ENCODE measurements at places on chromosomes 1 and 21.

DNA sequence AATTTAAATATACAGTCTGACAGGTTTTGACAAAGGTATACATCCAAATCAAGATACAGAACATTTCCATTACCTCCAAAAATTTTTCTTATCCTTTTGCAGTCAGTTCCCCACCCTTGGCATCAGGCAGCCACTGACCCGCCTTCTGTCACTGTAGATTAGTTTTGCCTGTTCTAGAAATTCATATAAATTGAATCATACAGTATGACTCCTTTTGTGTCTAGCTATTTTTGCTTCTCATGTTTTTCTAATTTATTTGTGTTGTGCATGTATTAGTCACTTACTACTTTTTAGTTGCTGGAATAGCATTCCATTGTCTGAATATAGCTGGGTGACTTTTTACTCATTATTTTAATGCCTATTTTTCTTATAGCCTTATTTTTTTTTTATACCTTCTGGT lies 3.8 kb downstream of the UTP25 start:
- DNase-seq = no peak

GRCh38 chr1:159071970-159072582 lies 4.5 kb downstream of the AIM2 start:
- peak; percentile 67 for DNase-seq

DNA sequence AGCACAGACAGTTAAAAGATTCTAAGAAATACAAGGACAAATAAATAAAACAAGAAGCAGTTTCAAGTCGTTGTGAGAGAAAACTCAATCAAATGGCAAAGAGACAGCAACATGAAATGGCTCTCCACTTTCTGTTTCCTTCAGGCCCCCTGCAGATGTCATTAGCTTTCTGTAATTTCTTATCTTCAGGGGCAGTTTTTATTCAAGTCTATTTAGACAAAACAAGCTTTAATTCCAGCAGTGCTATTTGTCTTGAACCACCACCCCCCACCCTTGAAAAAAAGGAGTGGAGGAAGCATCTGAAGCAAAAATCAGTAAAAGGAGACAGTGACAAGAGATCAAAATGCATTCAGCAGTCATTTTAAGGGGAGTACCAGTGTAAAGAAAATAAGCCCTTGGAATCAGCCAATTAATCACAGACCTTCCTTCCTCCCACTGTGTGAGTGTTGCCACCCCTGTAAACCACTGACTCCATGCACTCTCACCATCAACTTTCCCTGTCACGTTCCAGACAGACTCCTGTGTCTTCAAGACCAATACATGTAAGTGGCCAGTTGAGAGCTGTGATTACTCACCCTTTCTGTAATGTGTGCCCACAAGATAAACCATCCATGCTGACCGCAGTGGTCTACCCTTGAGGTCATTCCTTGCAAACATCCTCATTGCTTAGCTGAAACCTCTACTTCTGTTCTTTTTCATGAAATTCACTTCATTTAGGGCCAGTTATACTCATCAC lies 136.1 kb upstream of the HOOK1 start:
- no peak for DNase-seq

DNA sequence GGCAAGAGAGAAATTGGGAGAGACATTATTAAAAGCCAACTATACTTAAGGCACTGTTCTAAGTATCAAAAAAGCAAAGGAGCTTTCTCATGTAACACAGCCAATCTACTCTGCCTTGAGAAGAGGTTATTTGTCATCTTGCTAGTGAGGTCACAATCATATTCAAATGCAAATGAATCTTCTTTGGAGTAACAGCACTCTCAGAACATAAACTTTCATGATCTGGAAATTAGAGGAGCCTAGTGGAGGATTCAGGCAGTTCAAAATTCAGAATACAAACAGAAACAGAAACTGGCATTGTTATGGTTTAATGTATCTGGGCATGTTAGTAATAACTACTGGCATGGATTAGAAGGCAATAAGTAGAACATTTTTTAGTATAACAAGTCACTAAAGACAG lies 57.4 kb downstream of the ARID4B start:
- DNase-seq = no peak

- no peak for DNase-seq
Observed at GRCh38 chr1:3168678-3169077, 99.7 kb downstream of the PRDM16 start.

DNA sequence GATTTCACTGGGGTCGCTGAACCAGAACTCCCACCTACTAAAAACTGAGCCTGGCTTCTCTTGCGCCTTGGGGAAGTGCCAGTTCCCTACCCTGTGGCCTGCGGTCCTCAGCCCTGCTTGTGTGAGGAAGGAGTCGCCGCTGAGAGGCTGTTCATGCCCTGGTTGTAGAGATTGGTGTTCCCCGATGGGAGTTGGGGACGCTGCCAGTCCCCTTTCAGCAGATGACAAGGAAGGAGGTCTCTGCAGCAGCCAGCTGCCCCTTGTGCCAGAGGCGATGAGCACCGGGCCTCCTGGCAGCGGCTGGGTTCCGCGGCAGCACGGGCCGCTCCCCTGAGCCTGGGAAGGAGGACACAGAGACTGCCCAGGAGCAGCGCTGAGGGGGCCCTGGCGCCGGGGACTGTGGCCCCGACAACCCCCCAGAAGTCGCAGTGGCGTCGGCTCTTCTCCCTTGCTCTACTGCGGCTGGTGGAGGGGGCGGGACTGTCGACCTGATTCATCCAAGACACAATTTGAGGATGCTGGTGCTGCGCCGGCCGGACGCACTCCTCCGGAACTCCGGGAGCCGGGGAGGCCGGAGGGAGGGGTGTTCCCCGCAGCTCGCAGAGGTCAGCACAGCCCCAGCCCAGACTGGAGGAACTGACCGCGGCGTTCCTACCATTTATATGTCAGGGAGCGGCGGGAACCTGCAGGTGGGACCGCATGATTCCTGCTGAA lies 12.0 kb upstream of the ADORA3 start:
- no peak for DNase-seq

All from NCI-H526 treated with DMSO at 0.1 percent for 48 hours (cell line).